ENCODE measurements at places on chromosomes 5 and 9. TPM values are rescaled to one million over a fixed set of nuclear protein-coding genes. Genes with fewer than 3 reads are reported as not detected.

DNA sequence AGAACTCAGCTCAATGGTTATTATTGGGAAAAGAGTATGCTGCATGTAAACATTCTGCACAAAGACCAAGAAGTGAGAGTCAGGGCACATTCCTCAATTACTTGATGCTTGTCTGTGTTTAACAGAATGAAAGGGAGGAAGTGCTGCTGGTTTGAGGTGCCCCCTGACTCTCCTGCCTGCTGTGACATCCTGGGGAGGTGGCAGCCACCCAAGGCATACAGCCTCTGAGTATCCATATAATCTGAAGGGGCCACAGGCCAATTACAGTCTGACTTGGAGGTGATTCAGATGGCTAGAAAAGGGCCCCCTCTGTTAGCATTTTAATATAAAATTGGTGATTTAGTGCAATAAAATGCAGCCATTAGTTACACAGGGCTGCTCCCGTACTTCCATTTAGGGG is 313.8 kb downstream of the ASTN2 start:
- DNase-seq = no peak

DNA sequence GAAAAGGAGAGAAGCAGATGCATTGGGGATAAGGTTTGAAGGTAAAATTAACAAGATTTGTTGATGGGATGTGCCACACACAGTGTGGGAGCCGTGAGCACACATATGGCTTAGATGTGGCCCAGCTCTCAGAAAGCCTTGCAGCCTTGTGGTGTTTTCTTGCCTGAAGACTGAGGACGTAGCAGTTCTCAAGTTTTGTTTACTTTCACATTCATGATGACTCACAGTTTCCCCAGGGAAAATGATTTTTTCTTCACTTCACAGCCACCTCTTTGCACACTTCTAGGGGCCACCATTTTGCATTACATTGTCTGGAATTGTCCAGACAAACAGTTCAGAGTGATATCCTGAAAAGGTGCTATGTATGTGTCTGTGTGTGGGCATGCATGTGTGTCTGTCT is 126.2 kb downstream of the BASP1 start:
- no peak for DNase-seq

SV2C gene
- total RNA-seq = 0.04 TPM

DNA sequence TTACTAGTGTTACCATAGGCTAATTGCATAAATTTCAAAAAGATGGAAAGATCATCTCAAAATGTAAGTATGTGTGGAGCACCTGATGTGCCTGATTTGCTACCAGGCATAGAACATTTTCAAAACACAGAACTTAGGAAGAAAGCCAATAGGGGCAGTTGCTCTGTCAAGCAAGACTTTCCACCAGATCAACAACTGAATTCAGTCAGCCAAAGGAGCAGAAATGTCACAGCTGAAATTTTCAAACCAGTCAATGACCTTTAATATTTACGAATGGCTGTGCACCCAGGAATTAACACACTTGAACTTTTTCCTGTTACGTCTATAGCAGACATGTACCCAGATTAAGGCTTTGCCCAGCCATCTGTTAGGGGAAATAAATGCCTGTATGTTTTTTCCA is 452.8 kb upstream of the PTGER4 start:
- DNase-seq = no peak

SH3GL2 gene
- total RNA-seq = 0.28 TPM

GRCh38 chr5:138037271-138037670 is 4.4 kb upstream of the FAM13B start:
- DNase-seq = no peak

GRCh38 chr5:107104040-107104995 is 566.4 kb downstream of the EFNA5 start:
- no peak for DNase-seq

GRCh38 chr5:60583616-60584015 is 116.3 kb downstream of the DEPDC1B start:
- DNase-seq = no peak

- DNase-seq = peak; percentile 61
Observed at GRCh38 chr5:151002250-151002649, 18.1 kb upstream of the GPX3 start.

TMC1 gene
- not detected for total RNA-seq

PDGFRB gene
- total RNA-seq = 68.3 TPM

RGS7BP gene
- total RNA-seq = 2.4 TPM

DNA sequence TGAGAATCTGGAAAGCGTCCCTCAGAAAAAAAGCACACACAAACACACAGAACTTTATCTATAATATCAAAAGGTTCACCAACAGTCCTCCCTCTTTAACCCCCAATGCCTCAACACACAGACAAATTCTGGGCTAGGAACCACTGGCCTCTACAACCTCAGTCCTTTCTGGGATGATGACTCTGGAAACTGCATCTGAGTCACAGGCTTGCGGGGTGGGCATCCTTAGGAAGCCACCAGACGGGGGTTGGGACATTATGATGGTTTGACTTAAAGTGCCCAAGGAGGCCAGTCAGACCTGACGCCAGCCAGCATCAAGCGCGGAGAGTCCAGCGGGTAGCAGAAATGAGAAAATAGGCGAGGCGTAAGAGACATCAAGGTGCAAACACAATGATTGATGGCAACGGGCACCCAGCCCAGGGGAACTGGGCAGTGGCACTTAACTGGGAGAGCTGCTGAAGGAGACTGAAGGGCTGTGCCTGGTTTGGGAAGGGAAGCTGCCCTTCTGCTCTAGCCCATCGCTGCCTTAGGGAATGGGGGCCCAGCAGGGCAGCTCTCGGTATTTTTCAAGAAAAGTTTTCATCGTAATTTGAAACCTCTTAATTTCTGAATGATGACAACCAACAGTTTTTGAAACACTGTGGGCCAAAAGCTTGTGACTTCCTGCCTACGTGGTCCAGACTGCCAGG is 20.7 kb downstream of the SPRY4 start:
- DNase-seq = no peak

DNA sequence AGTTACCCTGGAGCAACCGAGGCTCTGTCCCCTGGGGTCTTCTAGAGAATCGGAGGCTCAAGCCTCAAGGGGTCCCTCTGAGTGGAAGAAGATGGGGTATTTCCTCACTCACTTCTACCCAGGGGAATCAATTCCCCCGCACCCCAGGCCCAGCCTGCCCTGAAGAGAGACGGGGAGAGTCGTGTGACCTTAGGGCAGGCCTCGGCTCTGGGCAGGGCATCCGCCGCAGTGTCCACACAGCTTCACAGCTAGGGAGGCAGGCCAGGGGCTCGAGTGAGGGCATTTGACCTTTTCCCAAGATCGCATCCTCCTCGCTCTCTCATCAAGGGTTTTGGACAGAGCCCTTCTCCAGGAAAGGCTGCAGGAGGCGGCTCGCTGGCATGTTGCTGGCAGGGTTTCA is 57.9 kb upstream of the CNOT6 start:
- DNase-seq = no peak

DNA sequence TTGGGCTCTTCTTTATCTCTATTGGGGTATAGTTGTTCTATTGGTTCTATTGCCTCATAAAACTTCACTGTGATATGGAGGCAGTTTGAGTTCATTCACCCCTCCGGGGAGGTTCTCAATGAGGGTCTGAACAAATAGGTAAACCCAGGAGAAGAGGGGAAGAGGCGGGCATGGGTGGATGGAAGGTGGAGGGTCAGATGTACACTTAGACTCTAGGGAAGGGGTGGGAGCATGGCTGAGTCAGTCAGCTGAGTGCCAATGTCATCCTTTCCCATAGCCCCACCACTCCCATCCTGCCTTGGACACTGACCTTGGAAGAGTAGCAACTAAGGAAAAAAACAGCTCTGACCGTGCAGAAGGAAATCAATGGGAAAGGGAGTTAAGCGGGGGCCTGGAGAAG is 9.9 kb upstream of the FABP6 start:
- DNase-seq = no peak

DNA sequence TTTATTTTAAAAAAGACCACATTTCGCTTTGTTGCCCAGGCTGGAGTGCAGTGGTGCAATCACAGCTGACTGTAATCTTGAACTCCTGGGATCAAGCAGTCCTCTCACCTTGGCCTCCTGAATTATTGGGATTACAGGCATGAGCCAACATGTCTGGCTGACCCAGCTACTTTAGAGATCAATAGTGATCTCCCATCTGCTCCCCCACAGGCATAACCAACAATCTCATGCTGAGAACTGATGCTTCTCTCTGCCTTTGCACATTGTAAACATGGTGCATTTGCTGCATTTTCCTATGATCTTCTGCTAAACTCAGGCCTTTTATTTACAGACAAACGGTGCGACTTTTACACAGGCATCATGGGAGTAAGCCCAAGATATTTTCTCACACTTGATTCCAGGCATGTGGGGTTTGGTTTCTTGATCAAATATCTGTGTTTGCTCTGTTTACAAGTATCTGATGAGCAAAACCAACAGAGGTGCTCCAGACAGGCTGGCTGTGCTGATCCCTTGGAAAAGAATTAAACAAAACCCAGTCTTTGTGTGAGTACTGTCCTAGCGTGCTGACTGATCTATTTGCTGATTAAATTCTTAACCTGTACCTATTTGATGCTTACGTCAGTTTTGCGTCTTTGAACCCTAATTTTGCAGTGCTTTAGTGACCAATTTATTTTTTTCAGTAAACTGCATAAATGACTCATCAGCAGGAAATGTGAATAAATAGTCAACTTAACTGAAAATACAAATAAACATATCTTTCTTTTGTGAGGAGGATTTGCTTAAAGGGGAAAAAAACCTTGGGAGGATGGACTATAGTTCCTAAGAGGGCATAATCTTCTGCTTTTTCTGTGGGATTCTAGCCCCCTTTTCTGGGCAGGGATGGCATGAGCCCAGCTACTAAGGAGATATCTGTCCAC is 191.7 kb upstream of the NR3C1 start:
- no peak for DNase-seq

DNA sequence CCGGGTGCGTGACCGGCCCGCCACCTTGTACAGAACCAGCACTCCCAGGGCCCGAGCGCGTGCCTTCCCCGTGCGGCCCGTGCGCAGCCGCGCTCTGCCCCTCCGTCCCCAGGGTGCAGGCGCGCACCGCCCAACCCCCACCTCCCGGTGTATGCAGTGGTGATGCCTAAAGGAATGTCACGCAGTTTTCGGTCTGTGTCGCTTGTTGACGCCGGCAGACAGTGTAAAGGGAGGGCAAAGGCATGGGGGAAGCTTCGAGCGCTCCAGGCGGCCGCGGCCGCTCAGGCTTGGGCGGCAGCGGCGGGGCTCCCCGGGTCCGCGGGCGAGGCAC is 1.3 kb downstream of the LRRC26 start:
- DNase-seq = no peak

DNA sequence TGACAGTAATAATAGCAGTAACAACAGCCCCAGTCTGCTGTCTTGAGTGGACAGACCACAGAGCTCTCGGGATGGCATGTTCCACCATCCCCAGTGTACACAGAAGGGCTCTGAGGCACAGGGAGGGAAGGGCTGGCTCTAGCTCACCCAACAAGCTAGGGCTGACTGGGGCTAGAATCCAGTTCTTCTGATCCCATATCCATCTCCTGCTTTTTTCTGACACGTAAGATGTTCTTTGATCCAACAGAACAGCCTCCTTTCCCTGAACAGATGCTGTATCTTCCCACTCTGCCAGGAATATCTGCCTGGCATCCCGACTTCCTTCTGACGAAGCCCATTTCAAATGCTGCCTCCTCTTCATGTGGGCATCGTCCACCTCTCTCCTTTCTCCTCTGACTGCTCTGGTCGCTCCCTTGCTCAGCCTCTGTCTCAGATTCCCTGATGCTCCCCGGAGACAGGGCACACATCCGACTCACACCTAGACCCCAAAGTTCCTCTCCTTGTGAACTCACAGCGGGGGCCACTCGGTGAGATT is 43.6 kb upstream of the CLK4 start:
- DNase-seq = no peak

PAEP gene
- not detected for total RNA-seq

DNA sequence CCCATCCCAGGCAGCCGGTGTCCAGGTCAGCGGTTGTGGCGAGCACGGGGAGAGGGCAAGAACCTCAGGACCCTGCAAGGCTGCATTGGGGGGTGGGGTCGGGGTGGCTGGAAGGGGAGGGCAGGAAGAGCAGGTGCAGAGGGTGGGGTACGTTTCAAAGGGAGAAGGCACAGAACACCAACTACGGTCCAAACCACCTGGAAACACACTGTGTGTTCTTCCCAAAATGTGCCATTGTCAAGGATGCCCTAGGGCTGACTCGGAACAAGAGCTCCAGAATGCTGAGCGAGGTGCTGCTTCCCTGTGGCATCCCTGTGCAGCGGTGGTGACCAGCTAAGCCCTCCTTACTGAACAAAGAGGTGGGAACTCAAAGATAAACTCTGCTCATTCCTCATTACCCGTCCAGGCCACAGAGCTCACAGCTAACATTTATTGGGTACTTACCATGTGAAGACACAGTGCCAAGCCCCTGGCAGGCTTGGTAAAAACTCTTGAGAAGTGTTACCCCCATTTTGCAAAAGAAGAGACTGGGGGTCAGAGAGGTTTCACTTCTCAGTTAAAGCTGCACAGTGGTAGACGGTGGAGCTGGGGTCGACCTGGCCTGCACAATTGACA is 153.8 kb downstream of the COL23A1 start:
- DNase-seq = no peak

DNA sequence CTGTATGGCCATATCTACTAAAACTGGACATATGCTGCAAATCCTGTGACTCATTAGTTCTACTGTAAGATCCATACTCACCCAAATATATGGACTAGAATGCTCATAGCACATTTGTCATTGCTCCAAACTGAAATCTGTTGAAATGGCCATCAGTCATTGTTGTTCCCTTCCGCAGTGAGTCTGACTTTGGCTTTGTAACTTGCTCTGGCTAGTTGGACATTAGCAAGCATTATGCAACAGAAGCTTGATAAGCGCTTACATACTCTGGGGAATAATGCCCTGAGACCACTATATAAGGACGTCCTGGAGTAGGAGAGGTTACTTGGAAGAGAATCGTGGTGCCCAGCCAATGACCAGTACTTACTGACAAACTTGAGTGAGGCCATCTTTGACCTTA is 9.0 kb downstream of the KIAA1958 start:
- DNase-seq = no peak

DNA sequence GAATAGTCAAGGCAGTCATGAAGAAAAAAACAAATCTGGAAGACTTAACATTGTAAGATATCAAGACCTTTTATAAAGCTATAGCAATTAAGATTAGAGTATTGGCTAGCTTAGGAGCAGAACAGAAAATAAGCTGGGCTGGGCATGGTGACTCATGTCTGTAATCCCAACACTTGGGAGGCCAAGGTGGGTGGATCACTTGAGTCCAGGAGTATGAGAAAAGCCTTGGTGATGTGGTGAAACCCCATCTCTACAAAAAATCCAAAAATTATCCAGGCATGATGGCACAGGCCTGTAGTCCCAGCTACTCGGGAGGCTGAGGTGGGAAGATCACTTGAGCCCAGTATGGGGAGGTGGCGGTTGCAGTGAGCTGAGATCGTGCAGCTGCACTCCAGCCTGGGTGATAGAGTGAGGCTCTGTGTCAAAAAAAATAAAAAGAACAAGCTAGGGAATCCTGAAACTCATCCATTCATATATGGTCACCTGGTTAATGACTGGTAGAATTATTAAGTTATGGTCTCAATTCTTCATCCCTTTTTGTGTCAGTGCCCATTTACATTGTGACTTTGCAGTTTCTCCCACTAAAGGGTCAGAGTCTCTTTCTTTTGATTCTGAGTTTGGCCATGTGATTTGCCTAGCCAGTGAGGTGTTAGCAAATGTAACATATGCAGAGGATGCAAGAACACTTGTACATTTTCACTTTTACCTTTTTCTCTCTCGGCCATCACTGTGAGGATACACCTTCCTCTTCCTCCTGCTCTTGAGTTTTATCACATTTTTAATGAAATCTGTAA is 144.6 kb upstream of the SGCD start:
- DNase-seq = no peak

TNFSF15 gene
- not detected for total RNA-seq

EPB41L4A gene
- 13.8 TPM for total RNA-seq

LRRC70 gene
- total RNA-seq = 1.9 TPM

BTNL9 gene
- total RNA-seq = 23.5 TPM

CCT5 gene
- 140 TPM for total RNA-seq

- DNase-seq = no peak
Observed at GRCh38 chr5:154371687-154372086, 74.1 kb upstream of the SAP30L start.
